ENCODE measurements at places on chromosomes 11 and 22. TPM values are rescaled to one million over a fixed set of nuclear protein-coding genes. Genes with fewer than 3 reads are reported as not detected.

The MMP27 gene
- polyA plus RNA-seq, result not detected

DNA sequence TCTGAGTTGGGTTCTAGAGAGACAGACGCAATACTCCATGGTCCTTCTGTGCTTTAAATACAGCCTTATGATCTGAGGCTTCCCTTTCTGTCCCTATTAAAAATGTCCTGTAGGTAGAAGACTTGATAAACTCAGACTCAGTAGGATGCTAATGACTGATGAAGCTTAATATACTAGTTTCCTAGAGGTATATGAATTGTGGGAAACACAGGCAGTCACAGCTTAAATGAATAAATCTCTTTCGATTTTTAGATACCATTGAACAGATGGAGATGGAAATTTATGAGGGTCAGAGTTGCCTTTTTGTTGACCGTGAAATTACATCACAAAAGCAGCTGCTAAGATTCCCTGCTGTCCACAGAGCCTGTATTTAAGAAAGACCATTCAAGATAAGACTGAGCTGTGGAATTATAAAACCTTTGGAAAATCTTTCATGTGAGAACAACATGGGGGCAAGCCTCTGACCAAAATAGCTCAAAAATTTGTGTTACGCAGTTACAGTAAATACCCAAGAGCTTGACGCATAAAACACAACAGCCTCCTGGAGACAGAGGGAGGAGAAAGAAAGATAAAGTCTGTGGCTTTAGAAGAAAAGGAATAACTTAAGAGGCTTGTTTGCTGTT is 172.3 kb downstream of the AASDHPPT start:
- H3K27ac ChIP-seq, result no peak overlapping the region
- H3K36me3 ChIP-seq, result no peaks in the 10 kb centered on the region
- no peaks in the 10 kb centered on the region for H3K4me1 ChIP-seq
- no peak for DNase-seq
- H3K27me3 ChIP-seq, result no peaks in the 10 kb centered on the region
- H3K4me3 ChIP-seq, result no peak overlapping the region

- H3K36me3 ChIP-seq, result no peaks in the 10 kb centered on the region
- H3K27me3 ChIP-seq, result no peaks in the 10 kb centered on the region
- DNase-seq, result no peak
- no peak overlapping the region for H3K27ac ChIP-seq
- H3K4me1 ChIP-seq, result no peaks in the 10 kb centered on the region
These were observed 1214.3 kb upstream of the RAG2 start for GRCh38 chr11:37812281-37812880.

DNA sequence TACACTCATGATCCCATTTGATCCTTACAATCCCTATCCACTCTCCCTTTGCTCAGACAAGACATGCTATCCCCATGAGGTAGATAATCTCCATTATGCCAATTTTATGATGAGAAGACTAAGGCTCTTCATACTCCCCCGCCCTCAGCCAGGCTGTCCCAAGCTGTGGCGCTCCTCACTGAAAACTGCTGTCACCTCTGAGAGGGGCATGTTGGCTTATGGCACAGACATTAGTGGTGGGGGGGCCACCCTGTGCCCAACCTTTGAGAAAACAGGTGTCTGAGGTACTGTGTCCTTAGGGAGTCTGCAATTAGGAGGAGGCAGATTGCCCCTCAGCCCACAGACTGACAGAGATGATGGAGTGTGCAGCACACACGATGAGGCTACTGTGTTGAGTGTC is 2.4 kb downstream of the DDTL start:
- H3K27ac ChIP-seq, result no peak overlapping the region
- no peaks in the 10 kb centered on the region for H3K27me3 ChIP-seq
- no peak for DNase-seq
- peaks cover 21% of the 10 kb centered on the region for H3K36me3 ChIP-seq

- DNase-seq, result no peak
- no peaks in the 10 kb centered on the region for H3K36me3 ChIP-seq
- no peaks in the 10 kb centered on the region for H3K4me1 ChIP-seq
- peaks cover 11% of the 10 kb centered on the region for H3K27me3 ChIP-seq
These were observed 47.1 kb downstream of the EHF start for GRCh38 chr11:34667810-34668582.

The SEPTIN3 gene
- polyA plus RNA-seq, result 0.39 TPM

The SLN gene
- polyA plus RNA-seq, result not detected

The C11orf65 gene
- polyA plus RNA-seq, result 0.67 TPM

DNA sequence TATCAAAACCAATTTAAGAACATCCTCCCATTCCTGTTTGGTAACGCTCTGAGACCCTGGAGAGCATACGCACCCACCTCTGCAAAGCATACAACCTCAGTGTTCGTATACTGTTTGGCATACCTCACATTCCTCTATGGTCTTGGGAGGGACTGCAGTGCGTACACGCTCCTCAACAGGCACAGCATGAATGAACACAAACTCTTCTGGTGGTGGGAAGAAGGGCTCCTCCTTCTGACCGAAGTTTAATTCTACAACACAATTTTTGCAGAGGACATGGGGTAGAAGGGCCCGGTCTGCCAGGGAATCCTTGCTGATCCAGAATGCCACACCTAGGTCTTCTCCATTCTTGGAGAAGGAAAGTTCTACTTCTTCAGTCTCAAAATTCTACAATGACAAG is 5.3 kb downstream of the HNRNPUL2 start:
- no peak for DNase-seq
- peaks cover 37% of the 10 kb centered on the region for H3K4me1 ChIP-seq
- H3K4me3 ChIP-seq, result no peak overlapping the region
- H3K27ac ChIP-seq, result peak overlapping the region; percentile 31
- peaks cover 71% of the 10 kb centered on the region for H3K36me3 ChIP-seq
- no peaks in the 10 kb centered on the region for H3K27me3 ChIP-seq

The RAPSN gene
- polyA plus RNA-seq, result not detected

Measured in CD4-positive, CD25-positive, alpha-beta regulatory T cell (primary cell).